Amniotic stem cell (primary cell): ENCODE measurements at places on chromosomes 7 and 10.
A peak's percentile ranks its signal among the peaks of the same experiment; 100 is the strongest.

DNA sequence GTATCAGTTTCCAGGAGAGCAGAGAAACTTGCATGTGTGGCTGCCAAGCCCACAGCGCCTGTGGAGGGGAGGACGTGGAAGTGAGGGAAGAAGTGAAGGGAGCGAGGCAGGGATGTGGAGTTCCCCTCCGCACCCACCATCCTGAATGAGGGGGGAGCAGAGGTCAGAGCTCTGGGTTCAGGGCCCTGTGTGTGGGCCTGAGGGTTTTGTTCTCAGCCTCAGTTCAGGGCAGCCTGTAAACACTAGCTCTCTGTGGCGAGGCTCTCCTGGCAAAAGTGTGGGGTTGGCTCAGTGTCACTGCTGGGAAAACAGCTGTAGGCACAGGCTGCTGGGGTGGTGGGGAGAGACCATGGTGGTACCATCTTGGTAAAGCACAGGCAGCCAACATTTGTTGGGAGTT lies 108.4 kb downstream of the C10orf105 start:
- no peak for DNase-seq

DNA sequence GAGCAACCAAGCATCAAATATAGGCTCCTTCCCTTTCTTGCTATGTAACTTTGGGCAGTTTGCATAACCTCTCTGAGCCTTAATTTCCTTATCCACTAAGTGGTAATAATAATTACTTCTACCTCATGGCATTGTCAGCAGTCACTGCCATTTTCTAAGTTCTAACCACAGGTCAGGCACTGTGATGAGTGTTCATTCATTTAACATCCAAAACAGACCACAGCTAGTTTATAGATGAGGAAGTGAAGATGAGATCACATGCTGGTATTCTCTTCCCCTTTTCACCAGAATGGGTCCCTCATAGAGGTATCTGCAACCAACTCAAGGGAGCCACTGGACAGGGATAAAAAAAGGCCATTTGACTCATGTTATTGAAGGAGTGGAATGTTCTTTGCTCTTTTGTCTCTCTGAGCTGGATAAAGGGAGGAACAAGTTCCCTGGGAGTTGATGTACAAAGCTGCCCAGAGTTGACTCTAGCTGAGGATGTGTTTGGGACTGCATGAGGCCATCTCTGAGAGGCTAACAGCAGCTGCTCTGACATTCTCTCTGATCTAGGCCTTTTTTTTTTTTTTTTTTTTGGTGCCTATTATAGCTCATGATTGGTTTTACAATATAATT lies 65.0 kb downstream of the DNAJC12 start:
- no peak for DNase-seq

DNA sequence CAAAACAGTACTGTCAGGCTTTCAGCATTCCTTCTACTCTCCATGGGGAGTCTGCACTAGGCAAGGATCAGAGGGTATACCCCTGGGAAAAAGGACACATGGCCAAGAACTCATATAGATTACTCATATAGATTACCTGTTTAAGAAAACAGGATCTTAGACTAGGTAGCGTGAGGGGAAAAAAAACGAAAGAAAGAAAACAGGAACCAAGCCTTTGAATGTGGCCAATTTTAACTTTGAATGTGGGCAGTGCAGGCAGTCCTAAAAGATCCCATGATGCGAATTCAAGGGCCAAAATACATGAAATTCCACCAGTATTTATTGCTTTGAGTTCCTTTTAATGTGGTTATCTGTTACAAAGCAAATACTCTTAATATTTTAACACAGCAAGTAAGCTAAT lies 108.6 kb upstream of the TAC1 start:
- no peak for DNase-seq

DNA sequence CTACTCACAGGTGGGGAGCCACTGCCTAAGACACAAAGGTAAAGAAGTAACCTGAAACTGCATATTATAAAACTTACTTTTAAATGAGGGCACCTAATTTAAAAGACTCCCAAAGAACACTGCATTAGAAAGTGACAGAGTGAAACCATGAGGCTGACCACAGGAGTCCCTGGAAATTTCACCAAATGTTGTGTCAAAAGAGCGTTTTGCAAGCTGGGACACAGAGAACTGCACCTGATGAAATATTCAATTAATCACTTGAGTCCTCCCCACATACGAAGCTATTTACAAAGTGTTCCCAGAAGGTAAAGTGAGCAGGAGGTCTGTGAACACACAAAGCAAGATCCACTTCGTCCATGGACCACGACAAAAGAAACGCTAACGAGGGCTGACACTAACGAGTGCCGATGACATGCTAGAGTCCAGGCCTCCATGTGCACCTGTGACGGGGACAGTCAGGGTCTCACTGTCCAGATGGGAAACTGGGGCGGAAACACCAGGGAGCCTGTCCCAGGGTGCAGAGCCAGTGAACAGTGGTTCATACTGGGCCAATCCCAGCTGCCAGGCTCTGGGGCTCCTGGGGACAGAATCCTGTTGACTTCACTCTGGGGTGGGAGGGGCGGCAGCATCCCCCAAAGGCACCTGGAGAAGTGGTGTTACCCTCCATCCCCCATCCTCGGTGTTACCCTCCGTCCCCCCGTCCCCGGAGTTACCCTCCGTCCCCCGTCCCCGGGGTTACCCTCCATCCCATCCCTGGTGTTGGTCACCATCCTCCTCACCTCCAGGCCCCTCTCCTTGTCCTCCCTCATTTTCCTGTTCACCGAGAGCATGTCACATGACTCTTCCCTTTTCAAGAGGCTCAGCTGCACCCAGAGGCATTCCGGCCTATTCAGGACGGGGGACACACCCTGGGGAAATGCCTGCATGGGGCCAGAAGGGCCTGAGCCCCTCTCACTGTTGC lies 63.4 kb downstream of the DIP2C start:
- DNase-seq, result no peak

DNA sequence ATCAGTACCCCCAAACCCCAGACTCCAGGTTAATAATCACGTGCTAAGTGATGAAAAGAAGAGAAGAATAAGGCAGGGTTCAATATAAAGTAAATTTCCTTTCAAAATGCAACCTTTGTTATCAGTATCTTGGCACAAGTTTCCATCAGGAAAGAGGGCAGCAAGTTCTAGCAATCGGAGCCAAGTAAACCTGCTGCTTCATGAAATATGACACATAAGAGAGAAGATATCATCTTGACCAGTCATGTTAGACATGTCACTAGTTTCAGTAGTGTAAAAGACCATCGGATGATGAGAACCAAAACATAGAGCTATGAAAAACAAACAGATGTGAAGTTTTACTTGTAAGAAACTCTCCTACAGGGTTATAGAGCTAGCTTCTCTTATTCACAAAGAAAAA lies 44.0 kb downstream of the AASS start:
- DNase-seq, result no peak

DNA sequence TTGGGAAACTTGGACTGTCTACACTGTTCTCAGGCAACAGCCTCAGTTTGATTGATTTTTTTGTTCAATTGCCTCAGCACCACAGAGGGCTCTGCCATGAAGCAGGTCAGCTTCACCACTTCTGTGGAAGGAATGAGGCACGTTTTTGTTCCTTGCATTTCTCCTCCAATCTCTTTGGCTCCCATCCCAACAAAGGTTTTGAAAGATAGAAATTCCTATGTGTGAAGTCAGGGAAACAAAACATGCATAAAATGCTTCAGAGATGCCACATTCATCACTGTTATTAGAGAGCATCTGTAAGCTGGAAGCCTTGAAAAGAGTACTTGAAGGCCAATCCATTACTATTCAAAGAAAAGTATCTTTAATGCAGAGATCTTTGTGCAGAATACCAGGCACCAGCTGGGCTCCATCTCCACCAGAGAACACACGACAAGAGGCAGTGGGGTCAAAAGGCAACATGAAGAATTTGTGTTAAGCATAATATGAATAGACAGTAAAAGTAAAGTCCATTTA lies 249.1 kb upstream of the LYZL1 start:
- DNase-seq, result peak; percentile 72

DNA sequence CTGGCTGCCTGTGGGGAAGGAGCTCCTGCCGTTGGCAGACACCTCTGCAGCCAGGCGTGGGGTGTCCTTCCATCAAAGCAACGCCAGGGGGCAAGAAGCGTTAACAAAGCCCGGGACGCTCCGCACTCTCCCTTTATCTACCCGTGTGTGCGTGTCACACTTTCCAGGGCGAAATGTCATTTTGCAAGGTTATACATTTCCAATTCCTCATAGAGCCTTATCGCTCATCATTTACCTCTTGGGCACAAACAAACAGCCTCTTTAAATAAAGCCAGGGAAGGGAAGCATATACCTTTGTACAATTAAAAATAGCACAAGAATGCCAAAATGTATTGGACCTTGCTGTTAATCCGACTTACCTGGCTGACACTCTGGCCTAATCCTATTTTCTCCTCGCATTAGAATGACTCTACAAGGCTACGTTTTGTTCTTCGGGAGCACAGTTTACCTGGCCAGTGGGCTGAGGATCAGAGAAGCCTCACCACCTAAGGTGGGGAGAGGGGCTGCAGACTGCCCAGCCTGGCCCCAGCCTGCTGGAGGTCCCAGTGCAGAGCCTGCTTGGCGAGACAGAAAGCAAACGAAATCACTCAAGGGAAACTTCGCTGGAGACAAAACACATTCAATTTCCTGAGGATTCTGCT lies 77.6 kb upstream of the EN2 start:
- peak; percentile 1 for DNase-seq

DNA sequence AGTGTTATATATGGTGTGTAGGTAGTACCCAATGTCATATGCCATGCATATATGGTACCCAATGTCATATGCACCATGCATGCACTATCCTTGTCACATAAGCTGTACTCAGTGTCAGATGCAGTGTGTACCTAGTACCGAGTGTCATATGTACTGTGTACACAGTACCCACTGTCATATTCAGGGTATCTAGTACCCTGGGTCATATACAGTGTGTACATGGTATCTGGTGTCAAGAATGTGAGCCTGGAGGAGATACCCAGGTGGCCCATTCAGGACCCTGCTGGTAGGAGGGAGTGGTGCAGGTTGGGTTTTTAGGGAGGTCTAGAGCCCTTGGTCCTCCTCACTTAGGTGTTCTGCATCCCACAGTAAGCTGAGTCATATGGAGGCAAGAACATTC lies 1.8 kb downstream of the ZMYND11 start:
- no peak for DNase-seq

GRCh38 chr10:75776738-75777504 lies 345.5 kb downstream of the LRMDA start:
- no peak for DNase-seq

DNA sequence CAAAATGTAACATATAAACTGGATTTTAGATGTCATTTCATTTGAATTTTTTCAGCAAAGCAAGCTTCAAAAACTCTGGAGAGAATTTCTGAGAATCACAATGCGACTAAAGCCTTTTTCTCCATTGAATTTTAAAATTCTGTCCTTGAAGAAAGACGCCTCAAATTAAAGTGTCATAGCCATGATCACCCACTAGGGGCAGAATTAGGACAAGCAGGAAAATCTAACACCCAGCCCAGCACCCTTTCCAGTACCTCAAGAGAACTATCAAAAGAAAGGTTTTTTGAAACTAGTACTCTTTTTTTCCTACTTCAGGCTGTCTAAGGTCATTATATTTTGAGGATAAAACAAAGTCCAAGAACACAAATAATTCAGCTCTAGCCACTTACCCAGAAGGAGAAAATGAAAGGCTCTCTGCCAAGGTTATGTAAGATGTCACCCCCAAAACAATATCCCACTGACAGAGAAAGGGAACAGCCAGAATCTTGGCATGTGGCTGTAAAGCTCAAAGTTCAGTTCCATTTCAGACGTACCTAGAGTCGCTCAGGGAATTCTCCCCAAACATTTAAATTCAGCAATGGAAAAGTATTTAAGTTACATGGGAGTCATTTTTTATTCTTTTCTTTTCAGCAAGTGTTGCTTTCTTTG lies 299.4 kb downstream of the SNX13 start:
- no peak for DNase-seq

DNA sequence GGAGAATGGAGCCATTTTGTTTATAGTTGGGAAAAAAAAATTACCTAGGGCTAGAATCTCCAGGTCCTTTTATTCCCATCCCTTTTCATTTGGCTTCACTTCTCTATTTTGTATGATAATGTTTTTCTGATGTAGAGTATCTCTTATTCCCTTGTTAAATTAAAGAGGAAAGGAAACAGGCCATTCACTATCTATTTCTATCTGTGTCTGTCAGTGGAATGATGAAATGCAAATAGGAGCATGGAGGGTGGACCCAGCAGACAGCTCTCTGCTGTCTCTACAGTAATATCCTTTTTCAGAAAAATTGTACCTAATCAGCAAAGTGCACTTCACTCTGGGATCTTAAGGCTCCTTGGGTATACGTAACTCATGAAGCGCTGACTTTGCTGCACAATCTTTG lies 136.0 kb downstream of the SRI start:
- no peak for DNase-seq

GRCh38 chr7:110007320-110008063 lies 1083.4 kb upstream of the LRRN3 start:
- DNase-seq, result no peak

DNA sequence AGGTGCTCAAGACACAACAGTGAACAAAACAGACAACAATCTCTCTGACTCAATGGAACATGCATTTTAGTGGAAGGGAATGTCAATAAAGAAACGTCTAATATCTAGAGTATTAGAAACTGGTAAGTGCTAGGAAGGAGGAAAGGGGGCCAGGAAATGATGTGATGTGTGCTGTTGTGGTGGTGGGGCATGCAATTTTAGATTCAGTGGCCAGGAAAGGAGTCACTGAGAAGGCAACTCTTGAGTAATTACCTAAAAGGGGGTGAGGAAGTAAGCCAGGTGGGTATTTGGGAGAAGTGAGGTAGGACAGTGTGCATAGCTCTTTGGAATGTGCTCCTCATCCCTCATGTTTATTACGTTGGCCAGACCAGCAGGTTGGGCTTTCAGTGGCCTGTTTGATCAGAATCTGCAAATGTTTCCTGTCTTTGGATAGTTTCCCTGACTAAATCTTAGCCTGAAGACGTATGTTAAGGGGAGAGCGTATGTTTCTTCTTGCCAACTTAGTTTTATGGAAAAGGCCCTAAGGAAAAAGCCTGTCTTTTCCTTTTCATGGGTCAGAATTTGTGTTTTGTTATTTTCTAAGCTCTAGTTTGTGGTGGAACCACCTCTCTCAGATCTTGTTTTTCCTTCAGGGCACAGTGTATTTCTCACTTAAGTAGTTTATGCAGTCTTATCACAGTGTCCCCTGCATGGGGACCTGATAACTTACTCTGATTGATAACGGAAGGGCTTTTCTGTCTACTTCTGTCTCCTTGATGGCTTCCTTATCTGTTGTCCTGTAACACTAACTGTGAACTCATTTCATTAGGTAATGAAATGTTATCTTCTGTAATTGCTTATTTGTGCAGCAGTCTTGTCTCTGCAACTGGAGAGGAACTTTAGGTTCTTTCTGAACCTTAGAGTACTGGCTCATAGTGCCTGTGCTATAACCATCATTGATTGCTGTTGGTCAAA lies 203.7 kb downstream of the AUTS2 start:
- DNase-seq, result no peak

DNA sequence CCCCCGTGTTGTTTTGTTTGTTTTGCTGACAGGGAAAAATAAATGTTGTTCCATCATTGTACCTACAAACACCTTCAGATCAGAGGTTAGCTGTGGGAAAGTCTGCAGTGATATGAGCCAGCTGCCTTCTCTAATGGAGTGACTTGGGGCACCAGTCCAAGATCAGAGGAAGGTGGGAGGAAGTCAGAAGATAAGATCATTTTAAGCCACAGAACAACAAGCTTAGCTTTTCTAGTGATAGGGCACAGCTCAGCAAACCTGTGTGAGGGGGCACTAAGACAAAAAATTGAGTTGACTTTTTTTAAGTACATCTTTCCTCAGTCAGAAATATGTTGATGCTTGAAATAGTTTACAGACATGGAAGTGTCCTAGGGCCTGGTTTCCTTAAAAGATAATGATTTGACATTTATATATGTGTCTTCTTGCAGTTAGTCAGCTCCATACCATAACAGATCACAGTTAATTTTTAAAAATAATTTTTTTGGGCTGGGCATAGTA lies 240.3 kb upstream of the KAT6B start:
- DNase-seq, result no peak
